HuH-7.5 (cell line): ENCODE measurements at places on chromosomes 5 and 9.
A peak's percentile ranks its signal among the peaks of the same experiment; 100 is the strongest.

DNA sequence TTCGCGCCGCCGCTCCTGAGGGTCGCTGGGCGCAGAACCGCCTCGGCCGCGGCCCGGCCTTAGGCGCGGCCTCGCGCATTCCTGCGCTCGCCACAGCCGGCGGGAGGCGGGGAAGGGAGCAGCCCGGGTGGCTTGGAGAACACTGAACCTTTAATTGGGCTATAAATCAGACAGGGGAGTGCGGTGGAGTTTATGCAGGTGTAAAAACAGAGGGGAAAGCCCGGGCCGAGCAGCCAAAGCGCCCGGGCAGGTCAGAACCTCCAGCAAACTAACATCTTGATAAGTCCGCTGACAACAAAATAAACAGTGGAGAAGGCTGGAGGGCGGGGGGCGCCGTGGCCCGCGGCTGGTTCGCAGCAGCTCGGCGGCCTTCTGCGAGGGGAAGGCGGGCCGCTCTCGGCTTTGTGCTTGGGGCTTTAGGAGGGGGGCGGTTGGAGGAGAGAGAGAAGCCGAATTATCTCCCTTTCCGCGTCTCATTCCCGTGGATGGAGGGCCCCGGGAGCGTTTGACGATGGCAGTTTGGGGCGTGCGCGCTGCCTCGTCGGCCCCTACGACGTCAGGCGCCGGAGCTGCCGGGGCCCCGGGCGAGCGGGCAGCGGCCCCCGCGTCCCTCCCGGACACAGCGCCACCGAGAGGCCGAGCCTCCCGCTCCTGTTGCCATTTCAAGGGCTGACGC is 11.3 kb downstream of the FOXD1 start:
- peak; percentile 66 for DNase-seq

DNA sequence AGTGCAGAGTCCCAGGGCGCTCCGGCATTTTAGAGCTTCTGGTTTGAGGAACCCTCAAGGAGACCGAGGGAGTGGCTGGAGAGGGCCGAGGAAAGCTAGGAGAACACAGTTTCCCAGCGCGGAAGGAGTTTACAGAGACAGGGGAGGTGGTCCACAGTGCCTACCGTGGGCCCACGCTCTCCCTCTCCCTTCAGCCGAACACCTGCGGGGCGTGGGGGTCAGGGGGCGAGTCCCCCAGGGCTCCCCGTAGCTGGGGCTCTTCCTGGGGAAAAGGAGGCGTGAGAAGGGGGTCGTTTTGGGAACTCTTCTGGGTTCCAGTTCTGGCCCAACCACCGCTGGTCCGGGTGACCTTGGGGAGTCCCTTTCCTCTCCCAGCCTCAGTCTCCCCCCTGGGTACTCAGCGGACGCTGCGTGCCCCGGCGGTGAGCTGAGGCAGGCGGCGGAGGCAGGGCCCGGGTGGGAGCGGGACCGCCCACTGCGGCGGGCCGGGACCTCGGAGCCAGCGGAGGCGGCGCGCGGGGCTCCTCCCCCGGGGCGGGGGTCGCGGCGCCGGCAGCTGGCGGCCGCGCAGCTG is 368 bp upstream of the FRMPD1 start:
- DNase-seq = no peak

GRCh38 chr5:124905256-124906130 is 159.1 kb upstream of the ZNF608 start:
- no peak for DNase-seq

DNA sequence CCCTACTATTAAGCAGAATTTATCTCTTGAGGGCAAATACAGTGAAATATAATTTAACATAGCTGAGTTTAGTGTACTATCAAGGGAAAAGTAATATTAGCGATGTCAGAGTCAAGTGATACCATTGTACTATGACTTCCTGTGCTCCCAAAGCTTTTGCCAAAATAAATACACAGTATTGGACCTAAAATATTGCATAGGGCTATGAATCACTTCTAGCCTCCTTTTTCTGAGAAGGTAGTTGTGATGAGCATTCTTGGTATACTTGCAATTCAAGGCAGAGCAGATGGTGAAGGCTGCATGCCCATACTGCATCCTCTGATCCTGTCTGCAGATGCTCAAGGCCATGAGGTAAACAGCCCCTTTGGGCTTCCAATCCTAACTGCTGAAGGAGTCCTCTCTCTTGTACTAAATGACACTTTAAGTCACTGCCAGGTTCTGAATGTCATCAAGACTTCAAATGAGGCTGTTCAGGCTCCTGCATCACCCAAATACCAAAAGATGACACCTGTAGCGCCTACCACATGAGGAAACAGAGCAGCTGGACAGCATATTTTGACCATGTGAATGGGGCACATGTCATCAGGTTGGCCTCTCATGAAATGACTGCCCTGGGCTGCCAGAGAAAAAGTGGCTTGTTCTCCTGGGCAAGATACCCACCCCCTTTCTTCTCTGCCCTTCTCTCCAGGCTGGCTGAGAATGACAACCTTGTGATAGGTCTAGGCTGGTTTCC is 29.7 kb upstream of the PPP2CA start:
- DNase-seq = no peak

- DNase-seq = no peak
Measured at GRCh38 chr9:77991191-77991590, 40.4 kb downstream of the GNAQ start.

DNA sequence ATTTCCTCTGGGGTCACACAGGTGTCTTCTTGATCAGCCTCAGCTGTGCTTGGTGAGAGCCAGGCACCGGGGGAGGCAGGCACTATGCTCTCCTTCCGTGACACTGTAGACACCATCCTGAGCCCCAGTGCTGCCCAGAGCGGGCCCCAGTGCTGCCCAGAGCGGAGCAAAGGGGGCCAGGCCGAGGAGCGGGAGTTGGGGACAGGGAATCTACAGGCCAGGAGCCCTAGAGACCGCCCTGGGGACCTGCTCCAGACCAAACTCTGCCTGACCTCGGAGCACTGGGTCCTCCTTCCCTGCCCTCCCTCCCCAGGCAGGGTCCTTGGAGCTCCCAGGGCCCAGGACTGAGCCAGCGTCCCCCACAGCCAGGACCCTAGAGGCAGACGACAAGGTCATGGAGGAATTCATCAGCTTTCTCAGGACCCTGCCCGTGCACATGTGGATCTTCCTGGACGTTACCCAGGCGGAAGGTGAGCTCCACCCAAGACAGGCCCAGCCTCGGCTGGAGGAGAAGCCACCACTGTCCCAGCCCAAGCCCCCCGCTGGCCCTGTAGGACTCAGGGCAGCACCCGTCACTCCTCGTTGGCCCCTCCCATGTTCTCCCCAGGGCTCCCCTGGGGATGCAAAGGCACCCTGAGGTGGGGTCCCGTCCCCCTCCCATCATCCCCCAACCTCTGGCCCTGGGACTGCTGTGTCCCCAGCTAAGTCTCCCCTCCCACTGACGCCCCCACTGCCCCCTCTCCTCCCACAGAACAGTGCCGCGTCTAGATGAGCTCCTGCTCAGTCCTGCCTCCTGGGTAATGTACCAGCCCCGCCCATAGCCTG is 30.2 kb downstream of the PAEP start:
- DNase-seq = no peak

DNA sequence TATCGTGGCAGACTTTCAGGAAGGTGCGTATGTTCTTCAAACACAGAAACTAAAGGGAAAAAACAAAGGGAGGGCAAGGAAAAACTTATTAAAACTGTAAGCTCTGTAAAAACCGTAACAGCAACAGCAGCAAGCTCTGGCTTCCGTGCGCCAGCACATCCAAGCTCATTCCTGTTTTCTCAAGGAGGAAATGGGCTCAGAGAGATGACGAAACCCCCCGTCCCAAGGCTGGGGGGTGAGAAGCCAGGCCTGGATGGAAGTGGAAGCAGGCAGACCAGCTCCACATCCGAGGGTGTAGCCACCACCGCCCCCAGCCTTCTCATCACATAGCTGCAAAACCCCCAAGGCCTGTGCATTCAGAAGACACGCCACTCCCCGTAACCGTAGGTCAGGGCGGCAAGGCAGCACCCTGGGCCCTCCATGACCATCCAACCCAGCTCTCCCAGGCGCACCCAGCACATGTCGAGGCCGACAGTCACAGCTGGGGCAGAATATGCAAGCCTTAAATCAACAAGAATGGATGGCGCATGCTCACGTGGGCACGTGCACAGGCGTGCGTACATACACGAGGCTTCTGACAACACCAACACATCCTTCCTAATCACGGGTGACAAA is 52.8 kb downstream of the VAV2 start:
- DNase-seq = no peak

DNA sequence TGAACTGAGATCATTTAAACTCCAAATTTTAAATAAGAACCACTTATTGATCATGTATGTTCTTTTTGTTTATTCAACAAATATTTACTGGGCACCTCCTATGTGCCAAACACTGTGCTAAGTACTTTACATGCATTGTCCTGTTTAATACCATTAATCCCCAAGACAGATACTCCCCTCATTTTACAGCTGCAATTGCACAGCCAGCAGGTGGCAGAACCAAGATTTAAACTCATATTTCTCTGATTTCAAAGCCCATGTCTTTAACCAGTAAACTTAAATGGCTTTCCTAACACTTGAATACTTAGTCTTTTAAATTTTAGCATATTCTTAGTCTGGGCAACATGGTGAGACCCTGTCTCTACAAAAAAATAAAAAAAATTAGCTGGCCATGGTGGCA is 43.4 kb upstream of the KIAA1958 start:
- DNase-seq = no peak

GRCh38 chr9:2181792-2182191 is 166.6 kb downstream of the SMARCA2 start:
- DNase-seq = no peak

- no peak for DNase-seq
Measured at GRCh38 chr9:86732514-86733171, 214.7 kb downstream of the GAS1 start.

DNA sequence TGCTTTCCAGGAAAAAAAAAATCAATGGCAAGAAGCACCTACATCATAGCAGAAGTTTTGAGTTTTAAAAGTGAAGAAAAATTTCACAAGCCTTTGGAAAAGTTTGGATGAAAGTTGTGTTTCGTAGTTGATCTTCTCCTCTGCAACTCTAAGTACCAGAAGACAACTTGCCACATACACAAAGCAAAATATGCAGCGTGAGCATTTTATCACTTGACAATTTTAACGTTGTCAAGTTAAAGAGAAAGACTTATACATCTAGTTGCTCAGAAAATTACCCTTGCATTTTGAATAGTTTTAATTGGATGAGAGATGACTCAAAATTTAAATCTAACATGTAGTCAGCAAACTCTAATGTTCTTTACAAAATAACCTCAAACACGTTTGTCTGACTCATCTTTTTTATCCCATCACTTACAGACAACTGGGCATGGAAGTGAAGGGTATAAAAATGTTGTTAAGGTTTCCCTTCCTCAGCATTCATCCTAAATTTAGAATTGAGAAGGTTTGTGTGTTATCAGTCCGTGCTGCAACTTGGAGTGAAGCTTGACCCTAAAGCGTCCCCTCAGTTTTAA is 213.4 kb downstream of the MARCHF11 start:
- no peak for DNase-seq

DNA sequence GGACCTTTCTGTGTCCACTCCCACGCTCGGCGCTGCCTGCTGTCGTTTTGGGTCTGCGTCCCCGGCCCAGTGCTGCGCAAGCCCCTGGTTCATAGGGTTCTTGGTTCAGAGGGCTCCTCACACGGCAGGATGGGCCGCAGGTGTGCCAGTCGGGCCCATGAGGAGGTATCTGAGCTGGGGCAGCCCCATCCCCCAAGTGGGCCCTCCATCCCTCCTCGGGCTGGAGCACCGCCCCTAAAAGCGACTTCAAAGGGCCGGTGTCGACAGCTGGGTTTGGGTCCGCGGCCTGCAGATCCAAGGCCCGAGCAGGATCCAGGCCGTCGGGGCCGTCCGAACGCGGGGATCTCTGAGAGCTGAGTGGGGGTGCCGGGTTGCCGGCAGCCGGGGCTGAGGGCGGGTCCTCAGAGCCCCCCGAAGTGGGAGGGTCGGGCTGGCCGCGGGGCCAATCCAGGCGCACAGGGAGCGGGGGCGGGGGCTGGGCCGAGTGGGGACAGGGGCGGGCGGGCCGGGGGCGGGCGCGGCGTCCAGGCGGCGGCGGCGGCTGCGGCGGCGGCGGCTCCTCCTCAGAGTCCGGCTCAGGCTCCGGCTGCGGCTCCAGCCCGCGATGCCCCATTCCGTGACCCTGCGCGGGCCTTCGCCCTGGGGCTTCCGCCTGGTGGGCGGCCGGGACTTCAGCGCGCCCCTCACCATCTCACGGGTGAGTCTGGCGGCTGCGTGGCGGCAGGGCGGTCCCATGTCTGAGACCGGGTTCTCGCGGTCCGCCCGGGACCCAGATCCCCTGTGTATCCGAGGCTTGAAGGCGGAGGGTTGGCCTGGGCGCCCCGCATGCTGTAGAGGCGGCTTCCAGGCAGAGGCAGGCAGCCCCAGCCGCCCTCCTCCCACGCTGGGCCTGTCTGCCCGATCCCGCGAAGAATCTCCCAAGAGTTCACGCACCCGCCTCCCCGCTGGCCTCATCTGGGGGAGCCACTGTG is at the start of gene PDLIM4:
PDLIM4 (plus strand) TSS at position 566 of the 971 bp plus-strand sequence; CDS start at position 605, 39 bp downstream.
- DNase-seq = no peak

GRCh38 chr9:120783602-120784047 is 9.6 kb downstream of the FBXW2 start:
- DNase-seq = no peak

DNA sequence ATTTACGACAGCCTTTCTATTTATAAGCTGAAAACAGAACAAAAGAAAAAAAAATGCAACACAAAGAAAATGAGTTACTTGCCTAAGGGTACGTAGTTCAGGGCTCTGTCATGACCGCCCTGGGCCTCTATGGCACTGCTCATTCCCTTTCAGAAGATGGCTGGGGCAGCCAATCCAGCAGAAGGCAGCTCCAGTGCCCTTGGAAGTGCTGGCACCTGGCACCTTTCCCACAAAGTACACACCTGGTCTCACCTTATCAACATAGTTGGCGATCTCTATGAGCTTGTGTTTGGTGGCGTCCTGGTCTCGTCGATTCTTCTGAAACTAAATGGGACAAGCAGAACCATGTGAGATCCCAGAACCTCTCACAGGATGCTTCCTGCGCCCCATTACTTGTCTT is 53.2 kb downstream of the NIPAL4 start:
- DNase-seq = no peak

DNA sequence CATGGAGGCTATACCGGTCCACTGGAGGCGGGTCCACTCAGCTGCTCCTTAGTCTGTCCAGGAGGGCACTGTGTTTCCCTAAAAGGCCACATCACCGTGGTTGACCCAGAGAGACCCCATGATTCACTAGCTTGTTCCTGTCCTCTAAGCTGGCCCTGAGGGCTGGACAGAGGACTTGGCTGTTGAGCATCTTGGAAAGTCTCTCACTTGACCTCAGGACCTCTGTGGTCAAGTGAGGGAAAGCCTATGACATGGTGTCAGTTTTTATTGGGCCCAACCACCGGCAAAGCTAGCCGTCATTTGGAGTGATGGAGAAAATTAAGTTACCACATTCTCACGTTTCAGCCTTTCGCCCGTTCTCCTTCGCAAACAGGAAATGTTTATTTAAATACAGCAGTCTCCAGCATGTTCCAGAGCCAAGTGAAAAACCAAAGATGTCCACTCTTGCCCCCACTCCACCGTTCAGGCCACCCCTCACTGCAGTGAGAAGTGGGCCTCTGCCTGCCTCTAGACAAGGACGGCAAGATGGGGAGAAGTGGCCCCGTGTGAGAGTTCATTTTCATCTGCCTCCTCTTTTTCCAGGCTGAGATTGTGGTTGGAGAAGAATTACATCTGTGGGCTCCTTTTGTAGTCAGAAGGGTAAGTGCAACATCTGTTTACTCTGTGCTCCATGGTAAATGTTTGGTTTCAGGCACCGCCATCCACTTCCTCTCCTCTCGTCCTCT is 4.4 kb downstream of the SLIT3 start:
- no peak for DNase-seq
